Occipital lobe (tissue), 3 donors: ENCODE measurements at places on chromosomes 2 and 18. TPM values are rescaled to one million over a fixed set of nuclear protein-coding genes. Genes with fewer than 3 reads are reported as not detected.

TXNDC9 gene
- total RNA-seq = 55.1 TPM

ACADL gene
- 9.2 TPM for total RNA-seq

HOXD3 gene
- total RNA-seq = not detected

PPM1B gene
- total RNA-seq = 64.7 TPM

IL1RN gene
- not detected for total RNA-seq

ALPI gene
- total RNA-seq = not detected

CROCC2 gene
- total RNA-seq = under 0.01 TPM

CFLAR gene
- 35.1 TPM for total RNA-seq

KCNG2 gene
- total RNA-seq = 0.31 TPM

REEP1 gene
- 156 TPM for total RNA-seq

FAM210A gene
- total RNA-seq = 31.8 TPM

PIKFYVE gene
- total RNA-seq = 57.1 TPM

PSMG2 gene
- total RNA-seq = 73.2 TPM

HOXD9 gene
- not detected for total RNA-seq

ROCK1 gene
- total RNA-seq = 47.9 TPM

SF3B1 gene
- 394 TPM for total RNA-seq

GKN2 gene
- total RNA-seq = not detected

RAB6D gene
- total RNA-seq = 0.62 TPM
